ENCODE measurements at places on chromosomes 3 and 15. TPM values are rescaled to one million over a fixed set of nuclear protein-coding genes. Genes with fewer than 3 reads are reported as not detected.

SUCNR1 gene
- total RNA-seq, result not detected

SRPRB gene
- total RNA-seq, result 89.0 TPM

LMAN1L gene
- 0.15 TPM for total RNA-seq

CMTM8 gene
- total RNA-seq, result 0.17 TPM

Measured in smooth muscle cell of trachea (primary cell).